ENCODE measurements at places on chromosomes 3 and 15.

DNA sequence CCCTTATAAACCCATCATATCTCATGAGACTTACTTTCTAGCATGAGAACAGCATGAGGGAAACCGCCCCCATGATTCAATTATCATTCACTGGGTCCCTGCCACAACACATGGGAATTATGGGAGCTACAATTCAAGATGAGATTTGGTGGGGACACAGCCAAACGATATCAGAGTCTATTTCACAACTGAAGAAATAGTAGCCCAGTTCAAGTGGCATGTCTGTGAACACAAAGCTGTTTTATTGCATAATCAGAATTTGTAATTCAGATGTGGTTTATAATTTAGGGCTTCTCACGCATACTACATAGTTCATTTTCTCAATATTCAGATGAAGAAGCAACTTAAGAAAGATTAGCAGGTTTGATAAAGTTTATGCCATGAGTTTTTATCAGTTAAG, 1188.0 kb upstream of the ALCAM start:
- no peak for DNase-seq

GRCh38 chr15:87578776-87579175, 677.8 kb downstream of the NTRK3 start:
- DNase-seq: no peak

- DNase-seq: no peak
These were observed 13.4 kb upstream of the GHSR start for GRCh38 chr3:172461530-172462138.

DNA sequence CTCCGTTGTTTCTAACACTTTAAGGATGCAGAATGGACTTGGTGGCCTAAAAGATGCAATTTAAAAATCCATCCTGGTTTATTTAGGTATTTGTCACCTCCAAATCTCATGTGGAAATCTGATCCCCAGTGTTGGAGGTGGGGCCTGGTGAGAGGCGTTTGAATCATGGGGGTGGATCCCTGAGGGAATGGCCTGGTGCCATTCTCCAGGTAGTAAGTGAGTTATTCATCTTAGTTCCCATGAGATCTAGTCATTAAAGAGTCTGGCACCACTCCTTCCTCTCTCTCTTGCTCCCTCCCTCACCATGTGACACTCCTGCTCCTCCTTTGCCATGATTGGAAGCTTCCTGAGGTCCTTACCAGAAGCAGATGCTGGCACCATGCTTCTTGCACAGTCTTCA, 339.1 kb downstream of the NTRK3 start:
- no peak for DNase-seq

DNA sequence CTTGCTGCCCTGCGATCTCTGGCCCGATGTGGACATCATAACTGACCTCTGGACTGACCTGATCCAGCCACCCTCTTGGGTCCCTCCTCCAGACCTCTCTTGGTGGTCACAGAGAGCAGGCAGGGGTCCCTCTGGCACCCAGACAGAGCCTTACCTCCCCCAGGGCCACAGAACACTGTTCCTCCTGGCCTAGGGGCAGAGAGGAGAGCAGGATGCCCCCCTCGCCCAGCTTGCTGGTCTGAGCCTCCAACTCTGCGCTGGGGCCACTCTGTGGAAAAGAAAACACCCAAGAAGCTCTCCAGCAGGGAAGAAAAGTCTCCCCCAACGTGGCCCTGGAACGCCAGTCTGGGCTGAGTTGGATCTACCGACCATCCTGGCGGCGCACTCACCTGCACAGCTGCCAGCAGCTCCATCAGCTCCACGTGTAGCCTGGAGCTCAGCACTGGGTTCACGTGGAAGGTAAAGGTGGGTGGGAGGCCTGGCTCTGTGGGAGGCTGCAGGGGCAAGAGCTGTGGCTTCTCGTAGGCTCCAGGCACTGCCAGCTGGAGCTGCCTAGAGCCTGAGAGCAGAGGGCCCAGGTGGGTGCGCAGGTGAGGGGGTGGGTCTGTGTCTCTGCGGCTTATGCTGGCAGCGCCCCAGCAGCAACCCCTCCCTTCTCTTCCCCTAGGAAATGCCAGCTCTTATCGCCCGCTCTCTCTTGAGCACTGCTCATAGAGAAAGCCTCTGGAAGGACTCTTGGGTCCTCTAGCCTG, 6.0 kb downstream of the PLA2G4F start:
- DNase-seq: no peak

DNA sequence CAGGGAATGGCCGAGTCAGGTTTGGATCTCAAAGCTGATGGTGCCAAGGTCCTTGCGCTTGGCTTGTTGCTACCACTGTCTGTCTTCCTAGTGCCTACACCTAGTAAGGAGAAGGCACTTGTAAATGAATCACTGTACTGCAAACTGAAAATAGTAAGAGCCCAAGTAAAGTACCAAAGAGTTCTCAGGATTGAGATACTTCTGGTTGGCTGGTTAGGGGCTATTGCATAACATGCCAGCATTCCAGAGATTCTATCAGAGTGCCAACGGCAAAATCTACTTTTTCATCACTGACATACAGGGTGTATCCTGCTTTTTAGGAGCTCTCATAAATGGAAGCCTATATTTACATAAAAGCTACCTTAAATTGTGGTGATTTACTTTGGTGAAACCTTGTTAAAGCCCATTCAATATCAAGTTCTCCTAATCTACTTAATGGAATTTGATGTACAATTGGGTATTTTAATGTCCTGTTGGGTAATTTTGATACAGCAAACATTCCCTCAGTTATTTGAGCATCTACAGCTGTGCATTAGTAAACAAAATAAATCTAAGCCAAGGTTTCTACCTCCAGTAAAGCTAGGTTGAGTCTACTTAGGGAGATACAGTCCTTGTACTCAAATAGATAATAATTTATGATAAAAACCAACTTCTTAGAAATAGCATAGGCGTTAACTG, 30.7 kb upstream of the CHD2 start:
- DNase-seq: no peak

DNA sequence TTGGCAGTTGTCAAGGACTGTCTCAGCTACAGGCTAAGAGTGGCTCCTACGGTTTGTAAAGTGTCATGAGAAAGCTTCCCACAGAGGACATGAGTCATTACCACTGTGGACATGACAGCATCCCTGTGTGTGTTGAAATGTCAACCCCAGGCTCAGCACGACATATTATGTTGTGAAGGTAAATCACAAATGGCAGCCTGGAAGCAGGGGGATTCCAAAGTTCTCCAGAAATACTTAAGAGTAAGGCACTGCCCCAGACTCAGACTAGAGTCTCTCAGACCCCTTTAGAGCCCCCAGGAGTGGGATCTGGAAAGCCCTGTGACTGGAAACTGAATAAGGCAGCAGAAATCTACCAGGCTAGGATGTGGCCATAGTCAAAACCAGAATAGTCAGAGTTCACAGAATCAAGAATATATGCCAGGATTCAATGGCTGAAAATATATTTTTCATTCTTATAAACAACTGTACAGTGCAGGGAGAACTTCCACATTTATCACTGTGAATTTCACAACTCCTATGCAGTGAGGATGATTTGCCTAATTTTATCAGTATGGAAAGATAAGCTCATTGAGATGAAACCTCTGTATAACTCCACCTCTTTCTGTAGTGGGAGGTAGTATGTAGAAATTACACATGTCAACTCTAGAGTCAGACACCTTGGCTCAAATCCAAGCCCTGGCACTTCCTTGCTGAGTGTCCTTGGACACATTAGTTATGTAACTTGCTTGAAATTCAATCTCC, 237.1 kb upstream of the CFAP20DC start:
- no peak for DNase-seq

- no peak for DNase-seq
These were observed 470.9 kb downstream of the LPP start for GRCh38 chr3:188624828-188625227.

- DNase-seq: no peak
These were observed 21.4 kb downstream of the EIF4E3 start for GRCh38 chr3:71703797-71704196.

GRCh38 chr15:32941823-32942222, 224.0 kb downstream of the GREM1 start:
- DNase-seq: no peak

GRCh38 chr3:188707381-188708288, 464.1 kb upstream of the TPRG1 start:
- no peak for DNase-seq

- DNase-seq: no peak
These were observed 1.5 kb downstream of the ACAD11 start for GRCh38 chr3:132657869-132658747.

- DNase-seq: no peak
These were observed 22.6 kb downstream of the DNASE1L3 start for GRCh38 chr3:58188173-58188564.

- DNase-seq: no peak
These were observed 106.3 kb upstream of the BOC start for GRCh38 chr3:113105093-113105449.

DNA sequence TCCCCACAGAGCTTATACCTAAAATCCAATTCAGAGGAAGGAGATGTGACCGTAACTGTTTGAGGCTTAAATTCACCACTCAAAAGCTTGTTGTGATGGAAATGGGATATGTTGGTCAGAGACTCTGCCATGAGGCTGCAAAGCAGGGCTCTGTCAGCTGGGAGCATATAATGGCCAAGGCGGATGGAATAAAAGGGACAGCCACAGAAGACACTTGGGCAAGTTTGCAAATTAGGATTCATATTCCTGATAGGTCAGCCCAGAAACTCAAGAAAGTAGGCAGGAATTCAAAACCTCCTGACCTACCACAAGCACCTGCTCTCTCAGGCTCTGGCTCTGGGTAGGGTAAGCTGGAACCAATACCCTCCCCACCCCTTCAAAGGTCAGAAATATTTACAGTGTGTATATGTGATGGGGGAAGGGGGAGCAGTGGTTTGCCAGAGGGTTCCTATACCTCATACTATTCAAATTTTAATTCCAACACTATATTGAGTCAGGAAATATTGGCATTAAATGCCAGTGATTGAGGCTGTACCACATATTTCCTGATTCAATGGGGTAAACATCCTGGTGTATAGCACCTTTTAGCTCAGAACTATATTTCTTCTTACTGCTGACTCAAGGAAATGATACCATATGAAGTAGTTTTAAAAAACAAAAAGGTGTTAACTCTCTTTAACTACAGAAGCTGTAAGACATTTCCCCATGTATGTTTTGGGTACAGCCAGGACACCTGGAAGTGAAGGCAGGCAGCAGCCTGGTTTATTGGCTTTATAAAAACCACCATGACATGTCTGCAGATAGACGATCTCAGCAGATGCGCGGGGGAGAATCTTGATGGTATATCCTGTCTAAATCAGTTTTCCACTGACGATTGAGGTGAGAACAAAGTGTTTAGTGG, 19.2 kb downstream of the FYCO1 start:
- no peak for DNase-seq

GRCh38 chr3:129507181-129507831, 21.1 kb upstream of the RHO start:
- DNase-seq: no peak

DNA sequence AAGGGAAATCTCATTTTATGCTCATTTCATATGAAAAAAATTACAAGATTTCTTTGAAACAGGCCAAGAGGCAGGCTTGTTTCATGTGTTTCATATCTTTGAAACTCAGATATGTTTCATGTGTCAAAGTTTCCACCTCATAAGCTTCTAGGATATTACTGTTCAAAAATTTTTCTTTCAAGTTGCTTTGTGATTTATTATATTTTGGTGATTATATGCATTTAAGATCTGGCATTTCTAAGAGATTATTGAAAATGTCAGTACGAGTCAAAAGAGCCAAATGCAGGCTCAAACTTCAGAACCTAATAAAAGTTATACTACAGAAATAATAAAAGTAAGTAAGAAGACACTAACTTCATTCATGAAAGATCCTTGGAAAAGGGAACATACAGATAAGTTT, 590.1 kb downstream of the UNC13C start:
- DNase-seq: no peak

GRCh38 chr3:196141866-196142201, 59.9 kb upstream of the TFRC start:
- no peak for DNase-seq

DNA sequence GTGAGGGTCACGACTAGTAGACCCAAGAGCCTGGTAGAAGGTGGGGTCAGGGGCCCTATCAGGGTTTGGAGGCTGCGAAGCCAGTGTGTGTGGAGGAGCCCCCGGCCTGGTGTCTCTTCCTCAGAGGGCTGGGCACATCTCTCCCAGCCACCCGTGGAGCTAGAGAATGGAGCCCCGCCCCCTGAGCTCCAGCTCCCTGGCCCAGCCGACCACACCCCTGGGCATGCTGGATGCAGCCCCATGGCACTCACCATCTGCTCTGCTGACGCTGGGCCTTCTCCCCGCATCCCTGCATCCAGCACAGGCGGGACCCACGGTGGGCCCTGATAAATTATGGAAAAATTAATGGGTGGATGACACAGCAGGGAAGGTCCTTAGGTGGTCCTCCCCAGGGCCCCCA, 17.5 kb downstream of the ANKRD63 start:
- no peak for DNase-seq

DNA sequence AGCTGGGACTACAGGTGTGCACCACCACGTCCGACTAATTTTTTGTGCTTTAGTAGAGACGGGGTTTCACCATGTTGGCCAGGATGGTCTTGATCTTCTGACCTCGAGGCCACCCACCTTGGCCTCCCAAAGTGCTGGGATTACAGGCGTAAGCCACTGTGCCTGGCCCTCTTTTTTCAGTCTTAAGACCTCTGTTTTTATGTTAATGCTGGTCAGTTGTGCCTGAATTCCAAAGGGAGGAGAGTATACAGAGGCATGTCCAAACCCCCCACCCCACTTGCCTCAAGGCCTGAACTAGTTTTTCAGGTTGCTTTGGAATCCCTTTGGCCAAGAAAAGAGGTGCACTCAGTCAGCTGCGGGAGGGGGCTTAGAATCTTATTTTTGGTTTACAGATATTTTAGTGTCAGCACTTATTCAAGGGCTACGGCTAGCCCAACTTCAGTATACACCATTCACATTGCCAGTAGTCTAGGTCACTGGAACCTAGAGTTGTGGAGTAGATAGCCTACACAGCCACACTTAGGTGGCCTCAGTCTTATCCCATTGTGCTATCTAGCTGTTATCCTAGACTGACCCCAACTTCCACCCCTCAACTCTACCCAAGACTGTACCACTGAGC, 128.0 kb upstream of the TPM1 start:
- DNase-seq: no peak

- DNase-seq: no peak
These were observed 57.2 kb upstream of the GOLGA8B start for GRCh38 chr15:34640661-34641060.

GRCh38 chr3:134527037-134527436, 41.2 kb downstream of the CEP63 start:
- no peak for DNase-seq

DNA sequence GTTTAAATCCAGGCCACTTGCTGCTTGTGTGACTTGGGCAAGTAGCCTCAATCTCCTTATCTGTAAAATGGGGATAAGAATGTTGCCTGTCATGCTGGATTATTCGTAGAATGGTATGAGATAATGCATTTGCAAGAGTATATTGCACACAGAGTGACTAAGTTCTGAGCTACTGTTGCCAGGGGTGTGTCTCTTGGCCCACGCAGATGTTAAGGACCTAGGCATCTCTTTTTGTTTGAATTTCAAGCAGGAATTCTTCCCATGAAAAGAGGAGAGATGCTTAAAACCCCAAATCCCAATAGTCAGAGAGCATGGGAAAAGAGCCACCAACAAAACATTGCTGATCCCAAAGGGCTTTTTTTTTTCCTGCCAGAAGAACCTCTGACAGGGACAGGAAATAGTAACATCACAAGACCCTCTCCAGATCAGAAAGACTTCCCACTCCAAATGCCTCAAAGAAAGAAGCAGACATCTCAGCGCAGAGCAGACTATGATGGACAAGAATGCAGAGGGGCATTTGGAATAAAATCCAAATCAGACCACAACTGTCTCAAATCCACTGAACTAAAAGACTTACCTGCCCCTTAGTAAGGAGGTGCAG, 90.5 kb downstream of the MRPL46 start:
- no peak for DNase-seq

All from GM18507 (cell line).